ENCODE measurements at places on chromosomes 7 and 10.

GRCh38 chr10:126092366-126093215 is 196.2 kb downstream of the FANK1 start:
- DNase-seq: no peak

GRCh38 chr10:125159932-125160855 is at the start of gene CTBP2:
Gene CTBP2 (minus strand): TSS chr10:125160563.
- DNase-seq: peak; percentile 61

DNA sequence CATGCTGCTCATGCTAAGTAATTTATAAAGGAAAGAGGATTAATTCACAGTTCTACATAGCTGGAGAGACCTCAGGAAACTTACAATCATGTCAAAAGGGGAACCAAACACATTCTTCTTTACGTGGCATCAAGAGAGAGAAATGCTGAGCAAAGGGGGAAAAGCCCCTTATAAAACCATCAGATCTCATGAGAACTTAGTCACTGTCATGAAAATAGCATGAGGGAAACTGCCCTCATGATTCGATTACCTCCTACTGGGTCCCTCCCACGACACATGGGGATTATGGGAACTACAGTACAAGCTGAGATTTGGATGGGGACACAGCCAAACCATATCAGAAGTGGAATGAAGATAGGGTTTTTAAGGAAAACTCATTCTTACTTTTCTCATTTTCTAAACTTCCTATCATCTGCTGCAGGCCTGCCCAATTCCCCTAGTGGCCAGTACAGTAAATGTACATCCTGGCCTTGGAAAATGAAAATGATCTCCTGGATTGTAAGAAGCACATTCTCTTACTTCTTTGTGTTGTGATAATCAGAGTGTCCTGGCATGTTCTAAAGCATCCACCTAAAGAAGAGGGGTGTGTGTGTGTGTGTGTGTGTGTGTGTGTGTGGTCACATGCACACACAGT is 421.5 kb downstream of the LRMDA start:
- no peak for DNase-seq

GRCh38 chr10:132677473-132678227 is 108.3 kb downstream of the NKX6-2 start:
- no peak for DNase-seq

GRCh38 chr10:43278216-43278615 is 11.4 kb upstream of the RASGEF1A start:
- DNase-seq: no peak

GRCh38 chr7:70063371-70063770 is 465.1 kb downstream of the AUTS2 start:
- DNase-seq: no peak

DNA sequence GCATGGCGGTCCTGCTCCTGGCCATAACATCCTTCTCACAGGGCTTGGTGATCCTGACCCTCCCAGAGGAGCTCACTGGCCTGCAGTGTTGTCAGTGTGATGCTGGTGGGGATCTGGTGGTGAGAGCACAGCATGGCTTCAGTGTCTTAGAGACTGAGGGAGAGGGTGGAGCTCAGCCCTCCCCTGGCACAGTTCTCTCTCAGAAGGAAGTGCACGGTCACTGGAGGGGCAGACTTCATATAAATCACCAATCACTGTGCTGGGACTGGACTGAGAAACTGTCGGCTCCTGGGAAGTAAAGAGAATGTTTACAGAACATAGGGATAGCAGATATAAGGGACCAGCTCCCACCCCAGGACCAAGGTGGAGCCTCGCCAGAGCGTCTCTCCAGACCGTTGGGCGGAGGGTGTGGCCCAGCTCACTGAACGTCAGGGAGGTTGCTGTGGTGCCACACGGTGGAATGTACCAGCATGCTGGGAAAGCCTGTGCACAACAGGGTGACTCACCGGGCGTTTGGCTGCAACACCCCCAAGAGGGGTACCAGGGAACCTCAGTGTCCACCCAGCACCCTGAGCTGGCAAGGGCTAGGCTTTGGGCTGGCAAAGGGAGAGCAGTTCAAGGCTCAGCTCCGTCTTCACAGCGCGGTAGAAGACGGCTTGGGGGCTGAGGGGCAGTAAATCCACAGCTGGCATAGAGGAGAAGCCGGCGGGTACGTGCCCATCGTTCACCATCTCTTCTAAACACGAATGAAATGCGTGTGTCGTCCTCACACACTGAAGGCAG is 8.8 kb upstream of the GET4 start:
- DNase-seq: no peak

DNA sequence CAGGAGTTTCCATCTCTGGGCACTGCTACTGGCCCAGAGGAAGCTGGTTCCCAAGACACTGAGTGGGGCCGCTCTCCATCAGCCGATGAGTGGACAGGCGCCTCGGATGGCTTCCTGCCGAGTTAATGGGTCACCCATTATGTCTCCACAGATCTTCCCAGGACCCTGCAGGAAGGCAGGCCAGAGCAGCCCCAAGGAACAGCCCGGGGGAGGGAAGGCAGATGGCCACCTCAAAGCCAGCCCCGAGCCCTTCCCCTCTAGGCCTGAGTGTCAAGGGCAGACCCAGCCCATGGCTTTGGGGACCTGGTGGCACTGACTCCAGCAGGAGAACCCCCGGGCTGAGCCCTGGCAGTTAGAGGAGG is 3.4 kb upstream of the LFNG start:
- no peak for DNase-seq

DNA sequence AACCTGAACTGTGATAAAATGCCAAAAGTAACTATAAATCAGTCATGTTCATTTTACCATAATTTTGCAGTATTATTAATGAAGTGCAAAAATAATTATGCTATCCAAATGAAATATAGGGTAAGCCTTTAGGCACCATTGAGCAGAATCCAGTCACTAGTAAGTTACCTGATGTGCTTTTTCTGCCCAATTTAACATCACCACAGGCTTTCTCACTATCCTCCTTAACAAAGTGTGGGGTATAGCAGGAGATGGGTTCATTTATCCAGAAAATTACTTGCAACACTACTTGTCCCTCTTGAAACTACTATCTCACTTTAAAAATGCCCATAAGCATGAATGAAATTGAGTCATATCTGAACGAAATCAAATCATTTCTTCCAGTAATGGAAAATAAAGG is 211.0 kb downstream of the SEMA3A start:
- DNase-seq: no peak

GRCh38 chr10:132748545-132749370 is 37.2 kb downstream of the NKX6-2 start:
- DNase-seq: no peak

- peak; percentile 77 for DNase-seq
These were observed 640 bp downstream of the ANKMY2 start for GRCh38 chr7:16644636-16645592.

DNA sequence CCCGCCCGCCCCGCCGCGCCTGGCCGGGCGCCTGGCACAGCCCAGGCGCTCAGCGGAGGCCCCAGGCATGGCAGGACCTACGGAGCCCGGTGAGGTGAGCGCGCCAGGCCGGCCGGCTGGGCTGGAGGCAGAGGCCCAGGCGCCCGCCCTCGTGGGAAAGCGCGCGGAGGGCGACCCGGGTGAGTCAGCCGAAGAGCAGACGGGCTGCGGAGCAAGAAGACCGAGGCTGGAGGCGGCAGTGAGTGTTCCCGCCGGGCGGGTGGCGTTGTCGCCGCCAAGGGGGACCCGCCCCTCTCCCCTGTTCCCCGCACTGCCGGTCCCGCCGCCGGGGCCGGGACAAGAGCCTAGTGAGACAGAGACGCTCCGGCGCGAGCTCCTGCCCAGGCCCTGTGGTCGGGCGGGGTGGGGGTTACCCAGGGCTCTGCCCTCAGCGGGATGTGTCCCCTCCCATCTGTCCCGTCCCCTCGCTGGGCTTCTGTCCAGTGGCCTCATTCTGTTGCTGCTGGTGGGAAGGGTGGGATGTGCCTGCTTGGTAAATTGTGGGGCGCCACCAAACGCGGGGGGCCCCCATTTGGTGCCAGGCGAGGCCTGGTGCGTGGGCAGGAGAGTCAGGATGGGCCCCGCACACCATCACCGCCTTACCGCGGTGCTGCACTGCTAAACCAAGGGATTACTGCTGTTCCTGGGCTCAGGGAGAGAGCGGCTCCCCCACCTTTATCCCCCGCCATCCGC is 17.0 kb upstream of the NODAL start:
- DNase-seq: no peak

GRCh38 chr7:7883394-7883793 is 85.2 kb upstream of the GLCCI1 start:
- DNase-seq: no peak

DNA sequence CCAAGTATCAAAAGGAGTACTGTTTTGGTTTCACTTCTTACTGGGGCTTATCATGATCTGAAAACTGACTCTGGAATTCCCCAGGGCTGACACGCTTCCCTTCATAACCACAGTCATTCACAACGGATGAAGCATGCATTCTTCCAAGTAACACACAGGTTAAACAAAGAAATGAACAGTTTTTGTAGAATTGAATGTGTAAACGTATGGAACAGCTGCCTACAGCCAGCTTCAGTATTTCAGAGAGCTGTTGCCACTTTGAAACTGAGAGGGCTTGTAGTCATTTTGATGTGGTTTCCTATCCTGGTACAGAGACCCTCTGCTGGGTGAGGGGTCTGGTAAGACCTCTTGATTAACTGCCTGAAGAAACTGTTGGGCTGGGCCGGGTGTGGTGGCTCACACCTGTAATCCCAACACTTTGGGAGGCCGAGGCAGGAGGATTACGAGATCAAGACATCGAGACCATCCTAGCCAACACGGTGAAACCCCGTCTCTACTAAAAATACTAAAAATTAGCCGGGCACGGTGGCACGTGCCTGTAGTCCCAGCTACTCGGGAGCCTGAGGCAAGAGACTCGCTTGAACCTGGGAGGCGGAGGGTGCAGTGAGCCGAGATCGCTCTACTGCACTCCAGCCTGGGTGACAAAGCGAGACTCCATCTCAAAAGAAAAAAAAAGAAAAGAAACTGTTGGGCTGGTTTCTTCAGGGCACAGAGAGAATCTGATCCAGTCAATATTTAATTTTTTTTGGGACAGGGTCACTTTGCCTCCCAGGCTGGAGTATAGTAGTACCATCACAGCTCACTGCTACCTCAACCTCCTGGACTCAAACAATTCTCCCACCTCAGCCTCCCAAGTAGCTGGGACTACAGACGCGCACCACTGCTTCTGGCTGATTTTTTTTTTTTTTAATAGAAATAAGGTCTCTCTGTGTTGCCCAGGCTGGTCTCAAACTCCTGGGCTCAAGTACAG is 4.7 kb downstream of the NFE2L3 start:
- no peak for DNase-seq

All from liver (tissue), 10 donors.